ENCODE measurements at places on chromosomes 3 and 15.

DNA sequence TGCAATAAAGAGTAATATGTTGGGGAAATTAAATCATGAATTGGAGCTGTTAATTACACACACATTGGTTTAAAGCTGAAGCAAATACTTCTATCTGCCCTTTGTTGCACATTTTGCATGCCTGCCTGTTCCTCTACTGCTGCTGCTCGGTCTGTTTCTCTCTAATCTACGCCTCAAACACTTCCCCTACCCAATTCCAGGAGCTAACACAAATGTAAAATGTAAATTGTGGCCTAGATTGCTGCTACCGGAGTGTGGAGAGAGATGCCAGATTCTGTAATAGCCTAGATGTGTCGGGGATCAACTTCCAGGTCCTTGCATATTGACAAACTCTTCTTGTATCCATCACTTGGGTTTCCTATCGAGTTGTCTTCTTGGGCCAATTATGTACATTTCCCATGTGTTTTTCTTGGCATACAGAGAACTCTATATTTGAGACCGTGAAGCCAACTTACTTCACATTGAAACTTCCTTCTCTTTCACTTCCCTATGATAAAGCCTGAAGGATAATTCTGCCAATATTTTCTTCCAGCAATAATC, 450.4 kb upstream of the NR2F2 start:
- DNase-seq: no peak

DNA sequence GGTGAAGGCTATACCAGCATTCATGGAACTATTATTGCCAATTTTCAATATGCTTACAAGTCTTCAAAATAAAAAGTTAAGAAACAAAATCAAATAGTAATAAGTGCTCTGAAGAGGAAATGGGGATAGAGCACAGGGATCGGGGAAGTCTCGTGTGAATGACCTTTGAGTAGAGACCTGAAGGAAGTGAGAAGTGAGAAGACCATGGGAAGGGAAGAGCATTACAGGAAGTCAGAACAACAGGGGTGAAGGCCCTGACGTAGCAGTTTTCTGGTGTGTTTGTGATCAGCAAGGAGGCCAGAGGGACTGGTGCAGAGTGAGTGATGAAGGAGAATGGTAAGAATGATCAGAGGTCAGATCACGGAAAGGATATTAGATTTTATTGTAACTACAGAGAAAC, 48.1 kb downstream of the STAC start:
- DNase-seq: no peak

- DNase-seq: peak; percentile 17
Measured at GRCh38 chr3:157107037-157107436, 52.9 kb downstream of the CCNL1 start.

DNA sequence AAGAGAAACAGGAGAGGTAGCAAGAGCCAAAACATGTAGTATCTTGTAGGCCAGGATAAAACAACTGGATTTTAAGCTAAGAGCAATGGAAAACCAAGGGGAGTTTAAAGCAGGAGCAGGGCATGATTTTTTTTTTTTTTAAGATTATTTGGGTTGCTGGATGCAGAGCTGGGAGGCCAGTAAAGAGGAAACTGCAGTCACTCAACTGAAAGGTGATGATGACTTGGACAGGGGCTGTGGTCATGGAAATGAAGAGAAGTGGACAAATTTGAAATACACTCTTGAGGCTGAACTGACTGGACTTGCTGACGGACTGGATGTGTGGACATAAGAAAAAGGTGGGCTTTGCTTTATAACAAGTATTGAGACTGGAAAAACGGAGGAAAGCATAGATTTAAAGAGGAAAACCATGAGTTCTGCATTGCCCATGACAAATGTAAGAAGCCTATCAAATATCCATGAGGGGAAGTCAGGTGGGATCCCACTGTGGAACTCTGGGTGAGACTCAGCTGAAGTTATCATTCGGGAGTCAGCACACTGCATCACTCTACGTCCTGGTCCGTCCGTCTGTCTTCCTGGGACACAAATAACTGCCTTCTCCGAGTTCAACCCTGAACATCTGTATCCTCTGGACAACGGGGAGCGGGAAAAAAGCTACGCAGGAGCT, 688 bp downstream of the XPC start:
- DNase-seq: no peak

- DNase-seq: no peak
Measured at GRCh38 chr15:81922143-81922542, 123.7 kb downstream of the MEX3B start.

- DNase-seq: peak; percentile 49
Measured at GRCh38 chr15:31148297-31149087, 47.0 kb upstream of the TRPM1 start.

DNA sequence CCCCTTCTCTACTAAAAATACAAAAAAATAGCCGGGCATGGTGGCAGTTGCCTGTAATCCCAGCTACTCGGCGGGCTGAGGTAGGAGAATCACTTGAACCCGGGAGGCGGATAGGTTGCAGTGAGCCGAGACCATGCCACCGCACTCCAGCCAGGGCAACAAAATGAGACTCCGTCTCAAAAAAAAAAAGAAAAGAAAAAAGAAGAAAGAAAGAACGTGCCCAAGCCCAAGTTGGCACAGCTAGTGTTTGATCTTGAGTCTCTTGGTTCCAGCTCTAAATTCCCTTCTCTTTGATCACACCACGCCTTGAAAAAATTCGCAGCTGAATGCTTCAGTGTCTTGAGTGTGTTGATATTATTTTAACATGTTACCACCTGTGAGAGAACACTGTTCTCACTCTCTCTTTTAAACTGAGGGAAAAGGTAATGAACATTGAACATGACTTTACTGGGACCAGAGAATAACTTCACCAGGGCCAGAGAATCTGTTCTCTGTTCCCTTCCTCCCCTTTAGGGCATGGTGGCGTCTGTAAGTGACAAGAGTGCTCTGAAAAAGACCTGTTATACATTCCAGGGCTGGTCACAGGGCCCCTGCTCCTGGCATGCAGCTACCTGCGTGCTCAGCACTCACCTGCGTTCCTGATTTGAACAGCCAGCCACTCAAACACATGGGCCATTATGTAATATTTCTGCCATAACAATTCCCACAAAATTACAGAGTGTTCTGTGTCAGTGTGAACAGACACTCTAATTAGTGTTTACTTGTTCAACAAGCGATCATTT, 19.0 kb downstream of the SLCO3A1 start:
- DNase-seq: peak; percentile 79

DNA sequence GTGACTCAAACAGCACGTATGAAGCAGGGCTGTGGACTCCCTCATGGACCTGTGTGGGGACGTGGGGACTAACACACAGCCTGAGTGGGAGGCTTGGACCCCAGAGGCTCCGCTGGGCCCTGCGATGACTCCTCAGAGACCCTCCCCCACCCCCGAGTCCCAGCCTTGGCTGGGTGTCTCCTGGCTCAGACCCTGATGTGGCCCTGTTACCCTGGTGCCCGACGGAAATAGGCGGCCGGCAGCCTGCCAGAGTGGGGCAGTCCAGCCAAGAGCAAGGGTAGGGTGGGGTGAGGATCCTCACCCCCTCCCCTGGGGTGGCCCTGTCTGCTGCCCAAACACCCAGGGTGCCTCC, 15.3 kb downstream of the TNK2 start:
- no peak for DNase-seq
